Inflammatory macrophage treated with lipopolysaccharide for 4 hours (primary cell): ENCODE measurements at places on chromosomes 6 and 20.

DNA sequence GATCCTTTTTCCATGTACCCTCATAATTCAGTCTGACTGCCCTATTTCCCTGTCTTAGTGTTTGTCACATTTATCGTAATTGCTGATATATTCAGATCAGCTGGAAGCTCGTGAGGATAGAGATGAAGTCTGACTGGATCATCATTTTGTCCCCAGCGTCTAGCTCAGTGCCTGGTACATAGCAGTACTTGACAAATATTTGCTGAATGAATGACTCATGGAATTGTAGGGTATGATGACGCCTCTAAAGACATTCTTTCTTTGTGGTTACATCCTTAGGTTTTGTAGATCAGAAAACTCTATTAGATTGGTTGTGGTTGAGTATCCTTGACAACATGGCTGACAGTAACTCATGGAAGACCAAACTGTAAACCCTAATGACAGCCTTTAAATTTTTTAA, 68.9 kb downstream of the MTHFD1L start:
- DNase-seq, result no peak

DNA sequence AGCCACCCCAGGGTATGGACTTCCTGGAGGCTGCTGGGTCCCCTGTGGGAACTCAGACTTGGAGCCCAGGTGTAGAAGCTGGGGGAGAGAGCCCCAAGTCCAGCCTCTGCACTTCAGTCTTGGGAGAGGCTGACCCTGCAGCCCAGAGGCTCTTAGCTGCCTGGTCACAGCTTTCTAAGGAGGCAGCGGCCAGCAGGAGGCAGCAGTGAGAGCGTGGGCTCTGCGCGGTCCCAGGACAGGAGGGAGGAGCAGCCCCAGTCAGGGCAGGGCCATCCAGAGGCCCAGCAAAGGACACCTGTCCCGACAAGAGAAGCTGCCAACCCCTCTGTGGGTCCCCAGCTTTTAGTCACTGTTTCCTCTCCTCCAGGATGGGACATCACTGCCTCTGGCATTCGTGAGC, 9.4 kb downstream of the TREML2 start:
- peak; percentile 30 for DNase-seq

DNA sequence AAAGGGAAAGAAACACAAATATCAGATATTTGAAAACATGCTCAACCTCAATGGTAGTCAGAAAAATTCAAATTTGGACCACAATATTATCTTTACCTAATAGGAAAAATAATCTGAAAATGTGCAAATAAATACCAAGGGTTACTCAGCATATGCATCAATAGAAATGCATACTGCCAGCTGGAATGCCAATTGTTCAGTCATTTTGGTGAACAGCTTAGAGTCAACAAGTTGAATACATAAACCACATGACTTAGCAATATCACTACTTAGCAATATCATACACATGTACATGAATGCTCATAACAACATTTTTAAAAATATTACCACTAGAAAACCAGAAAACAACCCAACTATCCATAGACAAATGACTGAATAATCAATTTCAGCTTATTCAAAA, 212.7 kb downstream of the PTPRK start:
- DNase-seq, result no peak

GRCh38 chr20:4318891-4319290, 303.5 kb upstream of the RNF24 start:
- no peak for DNase-seq

DNA sequence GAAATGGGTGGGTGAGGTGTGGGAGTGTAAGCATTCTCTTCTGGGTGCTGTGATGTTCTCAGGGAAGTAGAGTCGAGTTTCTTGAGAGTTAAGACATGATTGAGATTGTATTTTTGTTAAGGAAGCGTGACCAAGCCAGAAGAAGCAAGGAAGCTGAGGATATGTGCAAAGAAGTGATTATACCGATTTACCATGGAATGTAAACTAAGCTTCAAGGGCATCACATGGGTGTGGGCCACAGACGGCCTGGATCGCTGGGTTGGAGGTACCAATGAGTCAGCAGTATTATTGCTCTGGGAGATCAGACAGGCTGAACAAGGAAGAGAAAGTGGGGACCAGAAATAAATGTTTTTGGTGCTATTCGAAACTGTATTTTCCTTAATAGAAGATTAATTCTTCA, 184.1 kb upstream of the GMDS start:
- DNase-seq, result no peak

GRCh38 chr6:131400054-131400778, 172.8 kb upstream of the ARG1 start:
- no peak for DNase-seq

DNA sequence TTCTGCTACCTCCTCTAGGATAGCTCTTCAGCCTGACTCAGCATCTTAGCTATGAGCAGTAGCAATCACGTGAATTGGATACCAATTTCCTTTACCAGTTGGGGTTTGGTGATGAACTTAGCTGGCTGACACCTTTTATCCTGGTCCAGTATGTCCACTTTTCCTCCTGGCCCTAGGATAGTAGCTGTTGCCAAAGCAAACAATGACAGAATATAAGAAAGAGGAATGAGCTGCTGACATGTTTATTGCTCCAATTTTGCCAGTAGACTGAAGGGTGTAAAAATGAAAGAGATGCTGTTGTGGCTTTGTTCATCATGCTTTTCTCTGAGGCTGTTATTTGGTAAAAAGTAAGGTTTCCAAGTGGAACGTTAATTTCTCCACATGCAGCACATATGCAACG, 168.3 kb upstream of the JAG1 start:
- no peak for DNase-seq

- DNase-seq, result no peak
These were observed 23.9 kb downstream of the SUN5 start for GRCh38 chr20:32980131-32980941.

DNA sequence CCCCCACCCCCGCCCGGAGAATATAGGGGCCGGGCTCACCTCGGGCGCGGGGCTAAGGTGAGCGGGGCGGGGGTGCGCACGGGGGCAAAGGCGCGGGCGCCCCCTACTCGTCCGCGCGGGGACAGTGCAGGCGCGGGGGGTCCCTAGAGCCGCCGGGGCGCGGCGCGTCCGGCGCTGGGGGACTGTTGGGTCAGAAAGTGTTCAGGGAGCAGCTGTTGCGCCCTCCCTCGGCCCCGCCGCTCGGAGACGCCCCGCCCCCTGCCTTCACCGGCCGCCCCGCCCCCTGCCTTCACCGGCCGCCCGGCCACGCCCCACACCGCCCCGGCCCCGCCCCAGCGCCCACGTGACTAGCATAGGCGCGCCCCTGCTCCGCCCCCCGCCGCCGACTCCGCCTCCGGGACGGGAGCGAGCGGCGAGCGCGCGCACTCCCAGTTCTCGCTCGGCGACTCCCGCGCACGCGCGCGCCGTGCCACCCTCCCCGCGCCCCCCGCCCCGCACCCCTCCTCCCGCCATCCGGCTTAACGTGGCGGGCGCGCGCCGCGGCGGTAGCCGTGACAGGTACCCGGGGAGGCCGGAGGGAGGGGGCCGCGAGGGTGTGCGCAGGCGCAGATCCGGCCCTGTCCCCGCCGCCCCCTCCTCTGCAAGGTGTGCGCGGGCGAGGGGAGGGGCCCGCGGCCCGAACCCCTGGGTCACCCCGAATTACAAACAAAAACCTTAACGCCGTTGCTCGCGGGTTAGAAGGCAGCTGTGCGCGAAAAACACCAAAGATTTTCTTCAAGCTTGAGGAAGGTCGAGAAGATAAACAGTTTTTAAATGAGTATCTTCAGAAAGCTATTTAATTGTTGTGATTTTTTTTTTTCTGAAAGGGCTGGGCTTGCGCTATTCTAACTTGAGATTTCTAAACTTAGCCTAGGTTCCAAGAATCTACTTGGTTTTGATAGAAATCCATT, 704 bp upstream of the ZNF217 start:
- peak; percentile 88 for DNase-seq

DNA sequence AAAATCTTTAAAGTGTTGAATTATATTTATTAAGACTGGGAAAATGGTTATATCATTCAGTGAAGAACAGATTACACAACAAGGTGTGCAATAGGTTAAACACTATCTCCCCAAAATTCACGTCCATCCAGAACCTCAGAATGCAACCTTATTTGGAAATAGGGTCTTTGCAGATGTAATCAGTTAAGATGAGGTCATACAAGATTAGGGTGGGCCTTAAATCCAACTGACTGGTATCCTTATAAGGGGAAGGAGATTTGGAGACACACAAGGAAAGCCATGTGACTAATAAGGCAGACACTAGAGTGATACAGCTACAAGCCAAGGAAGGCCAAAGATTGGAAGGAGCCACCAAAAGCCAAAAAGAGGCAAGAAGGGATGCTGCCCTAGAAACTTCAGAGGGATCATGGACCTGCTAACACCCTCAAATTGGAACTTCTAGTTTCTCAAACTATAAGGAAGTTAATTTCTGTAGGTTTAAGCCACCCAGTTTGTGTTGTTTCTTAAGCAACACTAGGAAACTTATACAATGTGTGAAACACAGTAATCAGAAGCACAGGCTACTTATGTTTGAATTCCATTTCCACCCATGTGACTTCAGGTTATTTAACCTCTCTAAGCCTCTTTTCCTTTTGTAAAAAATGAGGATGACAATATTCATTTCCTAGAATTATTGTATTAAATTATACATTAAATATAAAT, 16.9 kb downstream of the ILRUN start:
- peak; percentile 65 for DNase-seq

DNA sequence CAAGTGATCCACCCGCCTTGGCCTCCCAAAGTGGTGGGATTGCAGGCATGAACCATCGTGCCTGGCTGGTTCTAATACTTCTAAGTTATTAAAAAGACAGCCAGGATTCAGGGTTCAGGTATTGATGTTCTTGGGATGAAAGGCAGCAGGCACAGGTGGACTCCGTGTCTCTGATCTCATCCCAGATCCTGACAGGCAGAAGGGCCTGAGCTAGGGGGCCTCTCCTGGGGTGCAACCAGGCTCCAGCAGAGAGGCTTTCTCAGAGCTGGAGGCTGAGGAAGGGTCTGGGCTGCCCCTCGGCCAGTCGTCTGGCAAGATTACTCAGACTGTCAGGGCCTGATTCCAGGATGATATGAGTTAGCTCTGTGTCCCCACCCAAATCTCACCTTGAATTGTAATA, 106.3 kb downstream of the SCML4 start:
- DNase-seq, result no peak

DNA sequence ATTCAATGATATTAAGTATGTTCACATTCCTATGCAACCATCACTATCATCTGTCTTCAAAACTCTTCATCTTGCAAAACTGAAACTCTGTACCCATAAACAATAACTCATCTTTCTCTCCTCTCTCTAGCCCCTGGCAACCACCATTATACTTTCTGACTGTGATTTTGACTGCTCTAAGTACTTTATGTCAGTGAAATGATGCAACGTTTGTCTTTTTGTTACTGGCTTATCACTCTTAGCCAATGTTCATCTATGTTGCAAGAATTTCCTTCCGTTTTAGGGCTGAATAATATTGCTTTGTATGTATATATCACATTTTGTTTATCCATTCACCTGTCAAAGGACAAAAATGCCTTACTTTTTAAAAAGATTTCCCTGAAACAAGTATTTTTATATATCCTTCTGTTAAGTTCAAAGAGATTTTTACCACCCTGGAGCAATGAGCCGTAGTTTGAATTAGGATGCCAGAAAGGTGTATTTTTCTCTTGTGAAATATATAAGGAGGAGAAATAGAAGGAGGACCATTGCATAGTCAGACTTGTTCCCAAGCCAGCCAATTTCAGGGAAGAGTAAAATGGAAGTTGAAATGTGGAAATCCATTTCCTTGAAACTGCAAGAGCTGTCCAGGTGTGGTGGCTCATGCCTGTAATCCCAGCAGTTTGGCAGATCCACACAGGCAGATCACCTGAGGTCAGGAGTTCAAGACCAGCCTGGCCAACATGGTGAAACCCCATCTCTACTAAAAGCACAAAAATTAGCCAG, 4.0 kb upstream of the CGAS start:
- DNase-seq, result peak; percentile 93

DNA sequence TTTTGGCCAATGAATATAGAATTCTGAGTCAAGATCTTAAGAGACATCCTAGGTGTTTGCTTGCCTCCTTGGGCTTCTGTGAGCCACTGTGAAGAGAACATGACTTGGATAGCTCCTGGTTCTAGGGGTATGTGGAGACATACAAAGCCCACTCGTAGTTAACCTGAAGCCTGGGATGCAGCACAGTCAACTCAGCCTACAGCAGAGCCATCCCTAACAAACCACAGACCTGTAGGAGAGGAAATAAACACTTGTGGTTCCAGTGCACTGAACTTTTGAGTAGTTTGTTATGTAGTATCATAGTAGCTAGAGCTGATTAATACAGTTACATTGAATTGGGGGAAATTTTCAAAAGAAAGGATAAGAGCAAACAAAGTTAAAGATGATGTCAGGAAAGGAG, 474.4 kb upstream of the HSF2 start:
- DNase-seq, result no peak

- DNase-seq, result no peak
These were observed 60.3 kb upstream of the PDE10A start for GRCh38 chr6:165723326-165723725.

DNA sequence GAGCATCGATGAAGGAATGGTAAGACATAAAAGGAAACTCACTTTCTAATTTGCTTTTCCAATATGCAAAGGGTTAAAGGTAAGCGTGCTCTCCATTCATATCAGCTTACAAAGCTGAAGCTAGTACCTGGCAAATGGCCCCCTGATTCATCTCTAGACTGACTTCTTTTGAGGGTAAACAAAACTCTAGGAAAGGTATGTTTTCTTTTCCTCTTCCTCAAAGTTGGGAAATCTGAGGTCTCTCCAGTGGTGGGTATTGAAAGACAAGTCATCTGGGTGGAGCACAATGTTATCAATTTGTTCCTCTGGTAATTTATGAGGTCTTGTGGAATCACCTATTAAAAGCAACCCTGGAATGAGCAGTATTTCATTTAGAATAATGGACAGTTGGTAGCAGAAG, 7.9 kb upstream of the FBXO30 start:
- DNase-seq, result no peak

GRCh38 chr6:156840606-156841005, 63.4 kb downstream of the ARID1B start:
- no peak for DNase-seq

DNA sequence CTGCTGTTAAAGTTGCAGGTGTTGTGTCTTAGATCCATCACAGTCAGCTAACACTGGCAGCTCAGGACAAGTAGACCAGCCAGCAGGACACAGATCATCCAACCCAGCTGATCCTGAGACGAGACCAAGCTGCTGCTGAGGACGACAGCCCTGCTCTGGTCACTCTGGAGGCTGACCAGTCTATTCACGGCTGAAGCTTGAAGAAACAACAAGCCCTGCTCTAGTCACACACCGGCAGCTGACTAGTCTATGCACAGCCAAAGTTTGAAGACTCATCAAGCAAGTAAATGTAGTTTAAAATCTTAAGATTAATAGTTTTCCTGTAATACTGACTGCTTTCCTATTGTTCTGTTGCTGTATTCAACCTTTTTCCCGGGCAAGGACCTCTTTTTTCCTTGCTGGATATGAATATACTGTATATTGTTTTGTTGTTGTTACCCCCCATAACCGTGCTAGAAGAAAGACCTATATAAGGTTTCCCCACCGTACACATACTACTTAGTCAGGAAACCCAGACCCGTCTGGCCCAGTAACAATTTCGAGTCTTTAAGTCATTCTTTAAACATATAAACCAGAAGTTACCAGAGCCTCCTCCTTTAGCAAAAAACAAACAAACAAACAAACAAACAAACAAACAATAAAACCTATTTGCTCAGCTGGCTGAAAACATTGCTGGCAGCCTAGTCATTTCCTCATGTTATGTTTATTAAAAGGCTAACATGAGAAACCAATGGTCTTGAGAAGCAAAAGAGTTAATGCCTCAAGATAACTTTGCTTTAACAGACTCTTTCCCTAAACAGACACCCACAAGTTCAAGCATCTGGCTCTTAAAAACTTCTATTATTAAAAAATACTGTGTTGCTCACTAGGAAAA, 16.7 kb upstream of the GSTA3 start:
- DNase-seq, result no peak

GRCh38 chr6:33126101-33126714, 50.4 kb downstream of the HLA-DPB1 start:
- DNase-seq, result peak; percentile 71
